ENCODE measurements at places on chromosomes 4 and X.

- peak; percentile 8 for DNase-seq
Observed at GRCh38 chrX:134026565-134027311, 41.3 kb upstream of the GPC3 start.

DNA sequence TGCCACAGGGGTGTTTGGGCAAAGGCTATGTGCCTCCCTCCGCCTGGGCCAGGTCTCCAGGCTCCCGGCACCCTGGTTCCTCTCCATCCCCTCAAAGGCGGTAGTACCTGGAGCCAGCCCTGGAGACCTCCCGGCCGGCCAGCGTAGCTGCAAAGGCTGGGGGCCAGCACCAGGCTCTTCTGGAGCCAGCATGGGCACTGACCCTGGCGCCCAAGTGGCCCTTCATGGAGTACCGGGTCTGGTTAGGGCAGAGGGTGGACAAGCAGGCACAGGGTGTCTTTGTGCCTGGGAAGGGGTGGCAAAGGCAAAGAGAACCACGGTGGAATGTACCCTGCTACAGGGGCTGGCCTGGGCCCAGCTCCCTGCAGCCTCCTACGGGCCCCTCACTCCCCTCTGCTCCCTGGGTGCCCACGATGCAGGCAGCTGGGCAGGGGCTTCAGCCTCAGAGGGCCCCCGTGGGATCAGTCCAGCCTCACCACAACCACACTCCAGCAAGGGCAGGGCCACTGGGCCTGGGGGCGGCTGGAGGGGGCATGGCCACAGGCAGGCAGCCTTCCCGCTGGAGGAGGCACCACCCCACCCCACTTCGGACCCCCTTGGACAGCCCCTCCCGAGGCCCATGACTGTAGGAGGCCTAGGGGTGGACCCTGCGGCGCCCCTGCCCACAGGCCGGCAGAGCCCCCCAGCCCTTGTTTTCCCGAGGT, 112.9 kb upstream of the NKX1-1 start:
- no peak for DNase-seq

GRCh38 chrX:154485150-154486051, 1.0 kb downstream of the UBL4A start:
- no peak for DNase-seq

DNA sequence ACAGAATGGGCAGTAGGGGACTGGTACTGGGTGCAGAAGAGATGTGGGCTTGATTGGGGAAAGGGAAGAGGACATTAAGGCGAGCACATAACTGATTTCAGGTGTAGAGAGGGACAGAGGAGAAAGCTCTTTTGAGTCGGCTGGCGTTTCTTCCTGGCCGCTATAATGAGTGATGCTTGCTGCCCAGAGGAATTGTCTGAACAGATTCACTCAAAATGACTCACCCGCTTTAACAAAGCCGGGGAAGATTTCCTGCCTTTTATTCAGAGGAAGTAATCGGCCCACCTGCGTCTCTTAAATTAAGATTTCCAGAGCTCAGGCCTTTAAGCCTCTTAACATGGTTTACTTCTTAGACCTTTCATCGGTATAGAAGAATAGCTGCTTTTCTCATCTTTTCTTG, 102.1 kb upstream of the AP1S2 start:
- DNase-seq, result no peak

- DNase-seq, result no peak
Observed at GRCh38 chr4:77284036-77284435, 127.0 kb downstream of the CCNG2 start.

DNA sequence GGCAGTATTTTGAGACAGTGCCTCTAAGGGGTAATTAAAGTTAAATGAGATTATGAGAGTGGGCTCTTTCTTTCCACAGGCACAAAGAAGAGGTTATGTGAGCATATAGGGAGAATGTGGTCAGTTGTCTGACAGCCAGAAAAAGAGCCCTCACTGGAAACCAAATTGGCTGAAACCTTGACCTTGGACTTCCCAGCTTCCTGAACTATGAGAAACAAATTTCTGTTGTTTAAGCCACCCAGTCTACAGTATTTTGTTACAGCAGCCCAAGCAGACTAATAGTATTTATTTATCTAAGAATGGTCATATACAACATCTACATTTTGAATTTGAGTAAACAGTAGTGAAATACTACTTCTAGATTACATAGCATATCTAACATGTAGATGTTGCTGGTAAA, 473.8 kb downstream of the IL15 start:
- DNase-seq, result no peak

DNA sequence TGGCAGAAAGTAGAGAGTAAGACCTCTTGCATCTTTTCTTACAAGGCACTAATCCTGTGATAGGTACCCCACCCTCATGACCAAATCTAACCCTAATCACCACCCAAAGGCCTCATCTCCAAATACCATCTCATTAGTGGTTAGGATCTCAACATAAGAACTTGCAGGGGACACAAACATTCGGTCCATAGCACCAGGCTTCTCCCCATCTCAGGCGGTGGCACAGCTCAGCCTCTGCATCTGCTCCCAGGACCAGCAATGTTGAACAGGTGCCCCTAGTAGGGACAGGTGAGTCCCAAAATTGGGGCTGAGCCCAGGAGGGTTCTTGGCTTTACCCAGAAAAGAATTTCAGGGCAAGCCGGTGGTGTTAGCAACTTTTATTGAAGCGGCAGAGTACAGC, 8.4 kb upstream of the MRFAP1 start:
- no peak for DNase-seq

DNA sequence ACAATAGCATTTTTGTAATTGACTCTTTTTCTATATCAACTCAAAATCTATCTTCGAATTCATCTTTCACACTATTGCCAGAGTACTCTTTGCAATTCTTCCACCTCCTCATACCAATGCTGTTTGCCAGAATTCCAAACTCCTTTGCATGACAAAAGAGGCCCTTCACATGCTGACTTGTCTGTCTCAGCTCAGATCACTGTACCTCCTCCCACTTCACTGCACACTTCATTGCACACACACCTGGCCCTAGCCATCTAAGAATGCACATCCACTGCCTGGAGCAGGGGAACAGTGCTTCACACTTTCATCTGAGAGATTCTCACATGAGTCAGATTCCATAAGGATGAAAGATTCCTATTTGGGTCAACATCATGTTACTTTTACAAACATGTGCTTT, 56.5 kb downstream of the PRDM5 start:
- DNase-seq, result no peak

DNA sequence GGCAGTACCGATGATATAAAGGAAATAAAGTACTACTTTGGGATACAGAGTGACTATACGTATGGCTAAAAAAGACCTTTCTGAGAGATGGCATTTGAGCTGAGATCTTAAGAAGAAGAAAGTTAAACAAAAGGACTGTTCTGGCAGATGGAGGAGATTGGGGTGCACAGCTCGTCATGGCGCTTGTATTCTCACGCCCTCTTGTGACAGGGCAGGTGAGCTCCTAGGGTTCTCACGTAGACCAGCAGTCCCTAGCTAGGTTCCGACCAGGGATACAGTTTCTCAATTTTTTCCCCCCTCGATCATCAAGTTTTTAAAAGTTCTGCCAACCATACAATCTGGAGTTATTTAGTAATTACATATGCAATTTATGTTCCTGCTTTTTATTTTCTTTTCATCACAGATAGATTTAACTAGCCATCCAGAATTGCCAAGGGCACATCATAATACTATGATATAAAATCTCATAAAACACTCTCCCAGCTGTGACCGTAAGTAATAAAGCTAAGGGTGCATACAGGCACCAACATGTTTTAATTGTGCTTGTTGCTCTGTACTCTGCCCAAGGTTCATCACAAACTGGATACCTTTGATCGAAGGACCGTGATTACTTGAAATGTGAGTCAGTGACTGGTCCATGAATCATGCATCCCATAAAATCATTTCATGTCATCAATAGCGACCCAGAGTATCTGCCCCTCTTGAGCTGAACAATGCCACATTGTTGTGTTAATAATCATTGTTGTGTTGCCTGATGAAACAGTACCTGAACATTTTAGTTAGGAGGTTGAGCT, 69.4 kb upstream of the ZNF518B start:
- no peak for DNase-seq

DNA sequence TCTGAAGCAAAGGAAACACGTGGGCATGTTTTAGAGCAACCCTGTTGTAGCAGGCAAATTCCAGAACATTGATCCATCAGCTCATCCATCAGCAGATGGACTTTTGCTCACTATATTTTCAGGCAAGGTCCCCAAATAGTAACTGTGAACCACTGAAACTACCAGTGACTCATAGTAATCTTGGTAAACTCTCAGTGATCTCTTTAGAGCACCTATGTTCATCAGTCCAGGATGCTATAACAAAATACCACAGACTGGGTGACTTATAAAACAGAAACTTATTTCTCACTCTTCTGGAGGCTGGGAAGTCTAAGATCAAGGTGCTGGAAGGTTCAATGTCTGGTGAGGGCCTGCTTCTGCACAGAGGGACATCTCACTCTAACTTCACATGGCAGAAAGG, 28.9 kb upstream of the BTC start:
- no peak for DNase-seq

Data from suppressor macrophage treated with lipopolysaccharide for 4 hours (primary cell).